Astrocyte of the spinal cord (primary cell): ENCODE measurements at places on chromosomes 6 and 20.

DNA sequence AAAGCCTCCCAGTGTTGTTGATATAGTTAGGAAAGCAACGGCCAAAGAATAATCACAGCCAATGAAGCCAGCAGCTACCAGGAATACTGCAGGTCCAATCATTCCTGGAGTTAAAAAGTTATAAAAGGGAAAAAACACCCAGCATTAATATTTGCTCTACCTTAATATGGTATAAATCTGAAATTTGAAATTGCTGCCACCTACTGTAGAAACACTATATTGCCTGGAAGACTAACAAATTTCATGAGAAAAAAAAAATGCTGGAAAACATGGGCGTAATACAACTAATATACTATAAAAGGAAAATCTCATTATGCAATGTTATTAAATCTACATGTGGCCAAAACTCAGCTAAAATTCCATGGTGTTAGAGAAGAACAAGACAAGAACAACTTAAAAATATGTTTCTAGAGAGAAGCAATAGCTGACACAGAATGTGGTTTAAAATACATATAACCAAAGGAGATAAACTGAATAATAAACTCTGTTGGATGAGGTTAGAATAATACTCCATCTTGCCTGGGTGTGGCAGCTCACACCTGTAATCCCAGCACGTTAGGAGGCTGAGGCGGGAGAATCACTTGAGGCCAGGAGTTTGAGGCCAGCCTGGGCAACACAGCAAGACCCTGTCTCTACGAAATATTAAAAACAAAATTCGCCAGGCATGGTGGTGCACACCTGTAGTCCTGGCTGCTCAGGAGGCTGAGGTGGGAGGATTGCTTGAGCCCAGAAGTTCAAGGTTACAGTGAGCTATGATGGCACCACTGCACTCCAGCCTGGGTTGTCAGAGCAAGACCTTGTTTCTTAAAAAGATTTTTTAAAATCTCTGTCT, 43.1 kb downstream of the SLC17A5 start:
- DNase-seq = peak; percentile 67

DNA sequence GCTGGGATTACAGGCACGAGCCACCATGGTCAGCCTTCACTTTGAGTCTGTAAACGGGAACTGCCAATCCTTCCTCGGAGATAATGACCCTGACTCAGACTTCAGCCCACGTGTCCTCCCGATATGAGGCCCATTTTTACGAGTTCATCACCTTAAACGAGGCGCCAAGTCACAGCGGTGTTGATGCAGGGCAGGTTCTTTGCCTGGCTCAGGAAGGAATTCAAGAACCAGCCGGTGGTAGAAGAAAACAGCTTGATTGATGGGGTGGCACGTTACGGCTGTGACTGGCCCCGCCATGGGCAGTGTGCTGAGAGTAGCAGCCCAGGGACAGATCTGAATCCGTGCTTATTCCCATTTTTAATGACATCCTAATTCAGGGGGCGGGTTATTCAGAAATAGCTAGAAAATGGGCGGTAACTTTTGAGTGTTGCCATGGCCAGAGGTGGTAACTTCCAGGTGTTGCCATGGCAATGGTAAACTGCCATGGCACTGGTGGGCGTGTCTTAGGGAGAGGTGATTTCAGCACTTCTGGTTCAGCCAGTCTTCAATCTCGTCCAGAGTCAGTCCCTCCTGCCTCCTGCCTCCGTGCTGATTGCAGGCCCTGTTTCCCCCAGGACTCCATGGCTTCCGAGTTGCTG, 9.1 kb upstream of the MAP1LC3A start:
- no peak for DNase-seq

- DNase-seq = no peak
Observed at GRCh38 chr6:170372380-170373325, 66.1 kb downstream of the FAM120B start.

DNA sequence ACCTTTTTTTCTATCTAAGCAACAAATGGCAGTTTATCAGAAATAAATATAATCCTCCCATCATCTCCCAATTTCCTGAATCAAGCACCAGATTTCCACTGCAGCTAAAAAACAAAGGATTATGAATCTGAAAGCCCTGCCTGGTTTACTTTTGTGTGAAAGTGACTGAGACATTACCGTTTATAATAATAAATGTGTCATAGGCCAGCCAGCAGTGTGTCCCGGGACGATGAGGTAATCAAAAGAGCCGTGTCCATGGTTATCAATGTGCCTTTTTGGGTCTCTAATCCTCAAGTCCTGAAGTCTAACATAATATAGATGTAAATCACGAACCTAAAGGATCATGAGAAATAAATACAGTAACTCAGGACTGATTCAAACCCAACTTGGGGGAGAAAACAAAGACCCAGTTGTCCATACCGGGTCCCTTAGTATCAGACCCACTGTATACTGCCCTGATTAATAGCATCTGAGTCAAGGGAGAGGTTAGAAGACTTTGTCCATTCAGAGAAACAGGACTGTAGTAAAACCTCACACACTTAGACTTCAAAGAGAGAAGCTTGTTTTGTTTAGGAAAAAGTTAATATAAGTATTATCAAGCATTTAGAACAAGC, 149.1 kb downstream of the SASH1 start:
- peak; percentile 45 for DNase-seq

GRCh38 chr6:90369024-90369519, 72.4 kb upstream of the BACH2 start:
- DNase-seq = peak; percentile 100

- DNase-seq = no peak
Observed at GRCh38 chr6:12010635-12011275, 1.4 kb upstream of the HIVEP1 start.

DNA sequence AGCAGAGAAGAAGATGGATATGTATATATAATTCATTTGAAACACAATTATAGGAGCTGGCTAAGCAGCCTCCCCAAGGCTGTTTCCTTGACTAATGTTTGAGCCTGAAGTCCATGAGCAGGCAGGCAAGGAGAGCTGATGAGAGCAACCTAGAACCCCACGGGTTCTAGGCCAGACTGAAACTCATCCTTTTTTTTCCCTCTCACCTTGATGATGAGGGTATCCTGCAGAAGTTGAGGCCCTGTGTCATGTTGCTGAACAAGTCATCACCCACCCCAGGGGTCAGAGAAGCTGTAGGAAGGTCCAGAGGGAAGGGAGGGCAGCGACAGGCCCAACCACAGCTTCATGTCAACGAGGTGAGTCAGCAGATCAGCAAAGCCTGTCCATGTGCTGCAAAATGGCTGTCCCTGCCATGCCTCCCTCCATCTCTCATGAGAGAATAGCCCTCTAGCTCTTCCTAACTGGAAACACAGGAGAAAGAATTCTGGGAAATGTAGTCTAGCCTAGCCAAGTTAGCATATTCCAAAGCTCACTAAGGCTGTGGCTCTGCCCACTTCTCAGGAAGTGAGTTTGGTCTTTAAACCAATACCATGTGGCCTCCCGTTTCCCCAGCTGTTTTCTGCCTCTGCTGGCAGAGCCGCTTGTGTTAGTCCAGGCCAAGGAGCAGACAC, 91.3 kb upstream of the DTNBP1 start:
- DNase-seq = peak; percentile 40

DNA sequence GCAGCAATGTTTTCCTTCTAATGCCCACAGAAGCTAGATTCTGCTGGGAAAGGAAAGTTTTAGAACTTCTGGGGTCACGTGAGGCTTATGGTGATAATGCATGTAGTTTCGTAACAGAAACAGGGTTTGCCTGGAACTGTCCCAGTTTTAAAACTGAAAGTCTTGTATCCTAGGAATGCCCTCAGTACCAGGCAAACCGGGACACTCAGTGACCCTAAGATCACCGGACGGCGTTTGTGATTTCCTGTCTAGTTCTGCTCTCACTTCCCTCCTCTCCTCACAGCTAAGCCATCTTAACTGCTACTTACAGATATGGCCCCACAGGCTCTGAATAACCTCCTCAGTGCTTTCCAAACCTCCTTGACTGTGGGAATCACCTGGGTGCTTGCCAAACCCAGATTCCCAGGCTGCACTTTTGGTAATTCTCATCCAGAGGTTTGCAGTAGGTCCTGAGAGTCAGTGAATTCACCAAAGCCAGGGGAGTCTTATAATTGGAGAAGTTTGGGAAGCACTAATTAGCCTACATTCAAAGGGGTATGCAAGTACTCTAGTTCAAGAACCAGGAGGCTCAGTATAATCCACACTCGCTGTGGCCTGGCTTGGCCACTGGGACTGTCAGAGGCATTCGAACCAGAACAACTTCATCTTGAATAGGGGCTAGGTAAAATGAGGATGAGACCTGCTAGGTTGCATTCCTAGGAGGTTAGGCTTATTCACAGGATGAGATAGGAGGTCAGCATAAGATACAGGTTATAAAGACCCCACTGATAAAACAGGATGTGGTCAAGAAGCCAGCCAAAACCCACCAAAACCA, 231.6 kb upstream of the MYLIP start:
- no peak for DNase-seq

DNA sequence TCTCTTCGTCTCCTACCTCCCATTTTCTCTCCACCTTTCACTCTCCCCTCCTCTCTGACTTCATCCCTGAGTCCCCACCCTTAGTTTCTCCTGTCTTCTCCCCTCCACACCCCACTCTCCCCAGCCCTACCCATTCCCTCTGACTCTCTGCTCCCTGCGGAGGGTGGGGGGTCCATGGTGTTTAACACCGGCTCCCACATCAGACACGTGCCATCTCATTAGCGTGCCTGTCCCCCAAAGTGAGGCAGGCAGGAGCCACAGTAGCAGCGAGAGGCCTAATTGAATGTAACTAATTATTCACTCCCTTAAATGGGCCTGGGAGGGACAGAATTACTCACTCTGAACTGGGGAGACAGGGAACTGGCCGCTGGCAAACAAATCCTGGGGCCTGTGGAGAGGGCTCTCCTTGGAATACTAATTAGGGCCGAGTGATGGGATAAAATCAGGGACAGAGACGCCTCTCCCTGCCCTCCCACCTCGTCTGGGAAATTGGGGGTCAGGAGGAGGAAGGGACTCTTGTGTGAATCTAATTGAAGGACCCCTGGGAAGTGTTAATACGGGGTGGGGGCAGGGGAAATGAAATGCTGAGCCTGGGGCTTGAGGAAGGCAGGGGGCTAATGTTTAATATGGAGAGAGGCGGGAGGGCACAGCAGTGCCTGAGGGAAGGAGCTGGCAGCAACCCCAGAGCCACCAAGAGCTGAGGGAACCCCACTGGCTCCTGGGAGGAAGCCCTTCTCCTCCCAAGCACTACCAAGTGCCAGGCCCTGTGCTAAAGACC, 17.9 kb downstream of the CD40 start:
- DNase-seq = no peak

- DNase-seq = no peak
Observed at GRCh38 chr6:108557494-108558371, 3.0 kb upstream of the FOXO3 start.

GRCh38 chr6:41294214-41294872, 7.9 kb upstream of the TREM1 start:
- DNase-seq = no peak

GRCh38 chr20:57747861-57748481, 38.2 kb upstream of the PMEPA1 start:
- peak; percentile 7 for DNase-seq

GRCh38 chr20:40563296-40563950, 125.6 kb downstream of the MAFB start:
- DNase-seq = peak; percentile 48

GRCh38 chr6:15842727-15843117, 179.9 kb upstream of the DTNBP1 start:
- DNase-seq = no peak

DNA sequence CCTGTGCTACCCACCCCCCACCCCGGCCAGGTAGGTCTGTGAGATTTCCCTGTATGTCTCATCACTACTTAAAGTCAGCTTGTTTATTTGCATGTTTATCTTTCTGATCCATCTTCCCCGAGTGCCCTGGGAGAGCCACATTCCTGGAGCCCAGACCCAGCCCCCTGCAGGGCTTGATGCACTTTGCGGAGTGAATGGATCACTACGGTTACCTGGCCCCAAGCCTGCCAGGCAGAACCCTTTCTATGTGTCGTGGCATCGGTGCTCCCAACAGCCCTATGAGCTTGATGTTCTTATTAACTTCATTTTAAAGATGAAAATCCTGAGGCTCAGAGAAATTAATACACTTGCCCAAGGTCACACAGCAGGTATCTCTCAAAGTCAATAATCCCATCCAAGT, 13.6 kb upstream of the SLCO4A1 start:
- no peak for DNase-seq

DNA sequence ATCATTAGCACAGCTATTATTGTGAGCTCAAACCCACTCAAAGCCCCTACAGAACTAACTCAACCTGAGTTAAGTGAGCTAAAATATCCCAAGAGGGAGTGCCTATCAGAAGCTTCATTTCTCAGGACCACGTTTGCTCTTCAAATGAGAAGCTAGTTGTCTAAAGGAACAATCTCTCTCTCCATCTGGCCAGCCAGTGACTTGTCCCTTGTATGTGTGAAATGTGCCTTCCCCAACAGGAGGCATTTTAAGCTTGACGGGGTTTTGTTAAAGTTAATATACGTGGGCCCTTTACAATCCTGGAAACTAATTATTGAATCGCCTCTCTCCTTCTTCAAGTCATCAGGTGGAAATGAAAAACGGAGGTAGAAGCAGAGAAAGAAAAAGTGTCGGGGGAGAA, 62.0 kb downstream of the TRERF1 start:
- DNase-seq = no peak

- DNase-seq = peak; percentile 38
Observed at GRCh38 chr6:22906091-22906549, 336.8 kb downstream of the HDGFL1 start.

GRCh38 chr6:148263961-148264360, 78.7 kb upstream of the SASH1 start:
- DNase-seq = no peak

- peak; percentile 52 for DNase-seq
Observed at GRCh38 chr6:122610690-122611455, 668 bp downstream of the PKIB start.

GRCh38 chr20:23988561-23988960, at the start of gene GGTLC1:
GGTLC1 (minus strand) TSS chr20:23988779; CDS start chr20:23986611, 2,168 bp downstream.
- DNase-seq = no peak

DNA sequence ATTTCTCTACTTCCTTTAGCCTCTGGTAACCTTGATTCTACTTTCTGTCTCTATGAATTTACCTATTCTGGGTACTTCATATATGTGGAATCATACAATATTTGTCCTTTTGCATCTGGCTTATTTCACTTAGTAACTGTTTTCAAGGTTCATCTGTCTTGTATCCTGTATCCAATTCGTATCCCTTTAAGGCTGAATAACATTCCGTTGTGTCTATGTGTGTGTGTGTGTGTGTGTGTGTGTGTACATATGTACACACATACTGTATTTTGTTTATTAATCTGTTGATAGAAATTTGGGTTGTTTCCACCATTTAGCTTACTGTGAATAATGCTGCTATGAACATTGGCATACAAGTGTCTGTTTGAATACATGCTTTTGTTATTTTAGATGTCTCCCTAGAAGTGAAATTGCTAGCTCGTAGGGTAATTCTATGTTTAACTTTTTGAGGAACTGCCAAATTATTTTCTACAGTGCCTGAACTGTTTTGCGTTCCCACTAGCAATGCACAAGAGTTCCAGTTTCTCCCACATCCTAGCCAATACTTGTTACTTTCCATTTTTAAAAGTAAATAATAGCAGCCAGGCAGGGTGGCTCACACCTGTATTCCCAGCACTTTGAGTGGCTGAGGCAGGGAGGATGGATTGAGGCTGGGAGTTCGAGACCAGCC, 17.7 kb downstream of the SENP6 start:
- DNase-seq = no peak

- no peak for DNase-seq
Observed at GRCh38 chr20:44228465-44229258, 18.1 kb upstream of the OSER1 start.

- no peak for DNase-seq
Observed at GRCh38 chr6:16109659-16110305, 19.1 kb upstream of the MYLIP start.

GRCh38 chr20:32649697-32650400, 23.9 kb downstream of the C20orf203 start:
- DNase-seq = no peak

- no peak for DNase-seq
Observed at GRCh38 chr20:41463567-41463966, 96.9 kb upstream of the EMILIN3 start.
